ENCODE measurements at places on chromosomes 3 and 15.

DNA sequence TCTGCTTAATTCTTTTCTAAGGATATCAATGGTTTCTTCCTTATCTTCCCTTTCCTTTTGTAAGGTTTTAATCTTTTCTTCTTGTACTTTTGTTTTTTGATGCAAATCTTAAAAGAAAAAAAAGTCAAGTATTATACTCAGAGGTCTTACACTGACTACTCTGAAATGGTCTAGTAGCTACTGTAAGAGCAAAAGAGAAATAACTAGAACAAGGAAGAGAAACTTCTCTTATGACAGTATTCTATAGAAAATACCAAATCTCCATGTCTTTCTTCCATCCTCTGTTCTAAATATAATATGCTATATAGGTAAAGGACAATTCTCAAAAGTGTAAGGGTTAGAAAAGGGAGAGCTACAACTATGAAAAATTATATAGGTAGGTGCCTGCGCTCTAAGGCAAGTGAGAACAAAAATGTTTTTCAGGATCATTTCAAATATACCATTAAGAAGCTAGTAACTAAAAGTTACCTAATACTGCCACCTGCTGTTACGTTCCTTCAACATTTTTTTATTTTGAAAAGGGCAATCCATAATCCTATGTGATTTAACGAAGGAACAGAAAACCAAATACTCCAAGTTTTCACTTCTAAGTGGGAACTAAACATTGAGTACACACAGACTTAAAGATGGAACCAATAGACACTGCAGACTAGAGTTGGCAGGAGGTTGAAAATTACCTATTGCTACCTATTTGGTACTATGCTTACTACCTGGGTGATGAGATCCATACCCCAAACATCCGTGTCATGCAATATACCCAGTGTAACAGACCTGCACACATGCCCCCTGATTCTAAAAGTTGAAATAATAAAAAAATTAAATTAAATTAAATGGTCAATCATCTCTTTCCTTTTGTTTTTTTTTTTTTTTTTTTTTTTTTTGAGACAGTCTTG lies 36.7 kb downstream of the CIP2A start:
- DNase-seq, result no peak

- no peak for DNase-seq
Measured at GRCh38 chr15:91186904-91187656, 87.0 kb downstream of the SV2B start.

DNA sequence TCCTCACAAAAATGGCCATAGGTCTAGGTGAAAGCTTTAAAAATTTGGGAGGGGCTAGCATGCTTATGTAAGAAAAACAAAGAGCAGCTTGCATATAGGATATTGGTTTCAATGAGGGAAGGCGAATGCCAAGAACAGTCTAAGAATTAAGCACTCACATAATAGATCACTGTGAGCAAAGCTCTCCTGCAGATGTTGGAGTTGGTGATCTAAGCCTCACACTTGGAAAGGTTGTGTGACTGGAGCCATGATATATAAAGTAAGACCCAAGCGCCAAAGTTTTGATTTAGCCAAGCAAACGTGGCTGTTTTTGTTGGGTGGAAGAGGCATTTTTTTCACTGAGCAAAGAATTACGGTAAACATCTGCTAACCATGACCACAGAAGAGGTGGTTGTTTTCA lies 237.5 kb downstream of the FOXP1 start:
- DNase-seq, result no peak

- peak; percentile 38 for DNase-seq
Measured at GRCh38 chr3:76138921-76139320, 353.6 kb upstream of the ZNF717 start.

- DNase-seq, result no peak
Measured at GRCh38 chr3:181487236-181487978, 224.3 kb upstream of the SOX2 start.

- no peak for DNase-seq
Measured at GRCh38 chr3:134086616-134087015, 56.9 kb upstream of the SLCO2A1 start.

Measured in brain pericyte (primary cell).